ENCODE measurements at places on chromosomes 5 and 9. TPM values are rescaled to one million over a fixed set of nuclear protein-coding genes. Genes with fewer than 3 reads are reported as not detected.

DNA sequence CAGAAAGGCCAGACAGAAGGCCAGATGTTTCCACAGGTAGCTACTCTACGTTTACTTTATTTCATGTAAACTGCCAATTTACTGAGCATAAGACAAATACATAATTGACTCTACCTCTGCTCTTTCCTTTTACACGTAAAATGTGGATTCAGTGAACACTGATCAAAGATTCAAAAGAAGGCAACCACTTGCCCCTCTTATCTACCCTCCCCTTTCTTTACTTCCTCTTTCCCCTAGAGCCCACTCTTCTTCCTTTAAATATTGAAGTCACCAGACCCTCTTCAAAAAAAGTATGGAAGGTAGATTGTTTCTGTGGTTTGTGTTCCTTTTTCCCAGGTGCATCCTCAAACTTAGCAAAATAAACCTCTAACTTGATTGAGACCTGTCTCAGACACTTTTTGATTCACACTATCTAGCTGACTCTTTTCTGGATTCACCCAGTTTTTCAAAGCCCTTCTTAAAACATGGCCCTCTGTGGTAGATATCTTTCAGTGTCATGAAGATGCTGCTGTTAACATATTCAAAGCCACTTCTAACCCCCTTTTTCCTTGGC lies 6.7 kb downstream of the FAM114A2 start:
- no peaks in the 10 kb centered on the region for H3K36me3 ChIP-seq
- H3K4me1 ChIP-seq = no peaks in the 10 kb centered on the region
- no peak for DNase-seq
- H3K27me3 ChIP-seq = no peaks in the 10 kb centered on the region

GRCh38 chr5:147578228-147579024 lies 68.6 kb upstream of the DPYSL3 start:
- H3K27ac ChIP-seq = no peak overlapping the region
- peak; percentile 41 for DNase-seq
- no peak overlapping the region for H3K4me3 ChIP-seq
- H3K4me1 ChIP-seq = no peaks in the 10 kb centered on the region

DNA sequence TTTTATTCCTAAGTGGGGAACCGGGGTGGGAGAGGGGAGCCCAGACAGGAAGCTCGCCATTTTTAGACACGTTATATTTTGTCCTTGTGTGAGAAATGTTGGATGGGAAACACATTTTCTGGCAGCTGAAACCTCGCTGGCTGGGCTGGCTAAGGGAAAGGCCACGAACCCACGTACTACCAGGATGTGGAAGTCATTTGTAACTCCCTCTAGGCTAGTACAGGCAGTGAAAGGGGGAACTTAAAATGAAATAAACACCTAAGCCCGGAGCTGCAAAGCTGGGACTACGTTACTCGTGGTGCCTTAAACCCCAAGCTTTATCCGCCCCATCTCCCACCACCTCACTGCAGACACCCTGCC lies 42.5 kb downstream of the TMEM174 start:
- peak overlapping the region; percentile 41 for H3K27ac ChIP-seq
- H3K4me1 ChIP-seq = peaks cover 8% of the 10 kb centered on the region
- H3K4me3 ChIP-seq = peak overlapping the region; percentile 30
- no peaks in the 10 kb centered on the region for H3K36me3 ChIP-seq
- no peaks in the 10 kb centered on the region for H3K27me3 ChIP-seq

GRCh38 chr5:56616454-56617160 lies 198.7 kb upstream of the MAP3K1 start:
- no peaks in the 10 kb centered on the region for H3K36me3 ChIP-seq
- no peak overlapping the region for H3K4me3 ChIP-seq
- no peaks in the 10 kb centered on the region for H3K4me1 ChIP-seq

GRCh38 chr5:124755041-124755440 lies 8.6 kb upstream of the ZNF608 start:
- no peaks in the 10 kb centered on the region for H3K27me3 ChIP-seq
- no peak overlapping the region for H3K4me3 ChIP-seq
- H3K36me3 ChIP-seq = no peaks in the 10 kb centered on the region

- no peaks in the 10 kb centered on the region for H3K36me3 ChIP-seq
- H3K27ac ChIP-seq = no peak overlapping the region
- H3K4me3 ChIP-seq = no peak overlapping the region
- no peaks in the 10 kb centered on the region for H3K27me3 ChIP-seq
These were observed 60.5 kb upstream of the ANKRD33B start for GRCh38 chr5:10503321-10503720.

DNA sequence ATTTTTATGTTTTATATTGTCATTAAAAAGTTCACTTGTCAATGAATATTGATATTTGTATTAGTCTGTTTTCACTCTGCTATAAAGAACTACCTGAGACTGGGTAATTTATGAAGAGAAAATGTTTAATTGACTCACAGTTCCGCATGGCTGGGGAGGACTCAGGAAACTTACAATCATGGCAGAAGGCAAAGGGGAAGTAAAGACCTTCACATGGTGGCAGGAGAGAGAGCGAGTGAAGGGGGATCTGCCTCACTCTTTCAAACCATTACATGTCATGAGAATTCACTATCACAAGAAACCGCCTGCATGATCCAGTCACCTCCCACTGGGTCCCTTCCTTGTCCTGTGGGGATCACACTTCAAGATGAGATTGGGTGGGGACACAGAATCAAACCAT lies 27.4 kb downstream of the SRD5A1 start:
- peaks cover 15% of the 10 kb centered on the region for H3K36me3 ChIP-seq
- no peaks in the 10 kb centered on the region for H3K4me1 ChIP-seq
- no peak overlapping the region for H3K27ac ChIP-seq
- no peaks in the 10 kb centered on the region for H3K27me3 ChIP-seq
- no peak for DNase-seq

The IGIP gene
- total RNA-seq = 5.2 TPM

The TAF11L10 gene
- not detected for total RNA-seq

The MTRR gene
- 32.5 TPM for total RNA-seq

The PCDHA4 gene
- total RNA-seq = not detected
